ENCODE measurements at places on chromosomes 5 and 9. TPM values are rescaled to one million over a fixed set of nuclear protein-coding genes. Genes with fewer than 3 reads are reported as not detected.

- no peak for DNase-seq
Measured at GRCh38 chr5:169785771-169786618, 148.9 kb downstream of the DOCK2 start.

DNA sequence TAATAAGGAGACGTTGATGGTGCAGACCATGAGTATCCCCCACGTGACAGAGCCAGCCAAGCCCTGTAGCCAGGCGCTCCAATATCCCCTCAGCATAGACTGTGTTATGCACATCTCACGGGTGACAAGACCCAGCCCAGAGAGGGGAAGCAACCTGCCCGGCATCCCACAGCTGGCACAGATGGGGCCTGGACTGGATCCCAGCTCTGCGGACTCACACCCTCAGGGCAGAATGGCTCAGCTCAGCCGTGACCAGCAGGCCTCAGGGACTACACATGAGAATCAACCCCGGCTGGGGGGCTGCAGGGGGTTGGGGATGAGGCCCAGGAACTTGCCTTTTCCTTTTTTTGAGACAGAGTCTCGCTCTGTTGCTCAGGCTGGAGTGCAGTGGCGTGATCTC is 11.7 kb downstream of the FIBCD1 start:
- no peak for DNase-seq

DNA sequence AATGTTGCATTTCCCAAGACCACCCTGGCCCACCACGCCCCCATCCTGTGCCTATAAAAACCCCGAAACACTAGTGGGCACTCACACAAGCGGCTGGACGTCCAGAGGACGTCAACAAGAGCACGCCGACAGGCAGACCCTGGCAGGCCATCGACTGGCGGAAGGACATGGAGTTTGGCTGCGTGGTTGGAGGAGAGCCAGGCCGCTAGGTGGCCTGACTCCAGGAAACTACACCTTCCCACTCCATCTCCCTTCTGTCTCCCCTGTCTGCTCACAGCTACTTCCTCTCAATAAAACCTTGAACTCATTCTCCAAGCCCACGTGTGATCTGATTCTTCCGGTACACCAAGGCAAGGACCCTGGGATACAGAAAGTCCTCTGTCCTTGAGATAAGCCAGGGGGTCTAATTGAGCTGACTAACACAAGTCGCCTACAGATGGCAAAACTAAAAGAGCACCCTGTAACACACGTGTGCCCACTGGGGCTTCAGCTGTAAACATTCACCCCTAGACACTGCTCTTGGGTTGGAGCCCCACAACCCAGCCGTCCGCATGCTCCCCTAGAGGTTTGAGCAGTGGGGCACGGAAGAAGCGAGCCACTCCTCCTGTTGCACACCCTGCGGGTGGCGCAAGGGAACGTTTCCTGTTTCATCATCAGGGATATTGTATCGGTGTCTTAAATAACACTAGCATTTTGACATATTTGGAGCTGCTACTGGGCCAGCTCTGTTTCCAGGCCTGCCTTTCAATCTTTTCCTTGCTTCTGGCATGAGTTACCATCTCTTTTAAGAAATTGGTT is 54.5 kb upstream of the TAF11L2 start:
- peak; percentile 87 for DNase-seq

DNA sequence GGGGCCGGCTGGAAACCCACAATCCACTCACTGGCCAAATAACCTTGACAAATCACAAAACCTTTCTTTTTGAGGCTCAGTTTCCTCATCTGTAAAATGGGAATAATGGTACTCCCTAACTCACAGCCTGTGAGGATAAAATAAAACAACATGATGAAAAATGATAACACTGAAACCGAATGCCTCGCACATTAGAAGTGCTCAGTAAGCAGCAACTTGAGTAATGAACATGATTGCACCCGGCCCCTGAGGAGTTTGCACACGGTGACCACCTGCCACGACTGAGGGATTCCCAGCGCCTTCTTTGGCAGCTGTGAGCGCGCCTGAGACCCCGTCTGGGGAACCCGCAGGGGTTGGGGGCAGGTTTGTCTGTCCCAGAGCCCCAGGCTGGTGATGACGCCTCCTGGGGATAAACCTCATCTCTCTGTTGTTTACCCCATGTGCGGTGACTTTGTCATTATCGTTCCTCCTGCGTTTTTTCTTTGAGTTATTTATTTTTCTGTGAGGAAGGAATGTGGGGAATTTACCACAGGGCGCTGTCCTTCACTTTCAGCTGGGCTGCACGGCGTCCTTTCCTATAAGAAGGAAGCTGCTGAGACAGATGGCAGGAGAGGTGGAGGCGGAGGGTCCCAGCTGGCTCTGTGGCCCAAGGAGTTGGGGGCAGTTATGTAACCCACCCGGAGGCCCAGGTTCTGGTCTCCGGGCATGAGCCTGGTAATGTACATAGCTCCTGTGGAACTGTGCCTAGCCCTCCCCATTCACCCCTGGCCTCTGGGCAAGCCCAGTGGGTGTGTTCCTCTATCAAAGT is 3.0 kb upstream of the SYNPO start:
- DNase-seq, result no peak

- no peak for DNase-seq
Measured at GRCh38 chr5:14110680-14111079, 32.5 kb upstream of the TRIO start.

DNA sequence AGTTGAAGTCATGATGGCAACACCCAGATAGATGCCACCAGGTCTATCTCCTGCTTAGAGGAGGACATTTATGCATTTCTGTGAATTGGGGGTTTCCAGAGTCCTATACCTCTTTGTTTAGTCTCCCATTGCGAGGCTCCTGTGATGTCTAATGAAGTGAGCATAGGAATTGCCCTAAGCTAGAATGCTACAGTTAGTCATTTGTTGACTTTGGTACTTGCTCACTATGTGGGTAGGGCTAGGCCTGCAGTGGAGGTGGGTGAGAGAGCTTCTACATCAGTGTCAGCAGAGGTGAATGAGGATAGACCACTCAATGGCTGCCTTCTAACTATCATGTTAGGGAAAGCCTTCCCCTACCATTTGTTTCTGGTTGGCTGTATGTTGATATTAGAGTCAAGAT is 173.3 kb upstream of the POC5 start:
- DNase-seq, result no peak

DNA sequence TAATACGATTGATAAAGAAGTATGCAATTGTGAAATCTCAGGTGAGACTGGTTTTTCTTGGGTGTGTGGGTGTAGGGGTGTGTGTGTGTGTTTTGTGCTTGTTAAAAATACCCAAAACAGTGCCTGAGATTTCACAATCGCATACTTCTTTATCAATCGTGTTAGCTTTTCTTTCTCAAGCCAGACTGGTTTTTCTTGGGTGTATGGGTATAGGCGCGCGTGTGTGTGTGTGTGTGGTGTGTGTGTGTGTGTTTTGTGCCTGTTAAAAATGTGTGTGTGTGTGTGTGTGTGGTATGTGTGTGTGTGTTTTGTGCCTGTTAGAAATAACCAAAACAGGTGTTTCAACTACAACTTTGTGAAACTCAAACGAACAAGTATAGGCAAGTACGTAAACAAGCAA is 53.7 kb downstream of the CERT1 start:
- DNase-seq, result no peak

DNA sequence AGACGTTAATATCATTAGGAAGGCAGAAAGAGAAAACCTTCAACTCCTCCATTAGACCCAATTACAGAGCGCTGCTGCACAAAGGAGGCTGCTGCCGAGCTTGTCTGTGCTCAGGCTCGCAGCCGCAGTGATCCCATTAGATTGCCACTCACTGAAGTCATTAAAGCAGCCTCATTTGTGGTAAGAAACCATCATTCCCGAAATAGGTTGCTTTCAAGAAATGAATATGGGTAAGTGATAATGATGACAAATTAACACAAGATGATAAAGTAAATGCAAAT is 137.2 kb downstream of the CAVIN4 start:
- no peak for DNase-seq

GRCh38 chr5:36741128-36741527 is 134.7 kb downstream of the SLC1A3 start:
- no peak for DNase-seq

- no peak for DNase-seq
Measured at GRCh38 chr5:137833463-137833862, 34.2 kb upstream of the MYOT start.

- no peak for DNase-seq
Measured at GRCh38 chr9:76704593-76705204, 59.5 kb upstream of the PCA3 start.

DNA sequence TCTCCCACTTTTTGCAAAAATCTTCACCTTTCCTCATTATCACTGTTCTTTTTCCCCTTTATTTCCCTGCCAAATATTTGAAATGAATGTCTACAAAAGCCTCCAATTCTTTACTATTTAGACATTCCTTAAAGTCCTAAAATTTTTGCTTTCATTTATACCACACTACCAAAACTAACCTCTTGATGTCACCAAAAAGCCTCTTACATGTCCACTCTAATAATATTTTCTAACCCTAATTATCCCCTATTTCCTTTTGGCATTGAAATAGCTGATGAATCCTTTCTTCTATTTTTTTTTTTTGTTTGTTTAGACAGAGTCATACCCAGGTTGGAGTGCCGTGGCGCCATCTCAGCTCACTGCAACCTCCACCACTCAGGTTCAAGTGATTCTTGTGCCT is 32.3 kb upstream of the NRG2 start:
- no peak for DNase-seq

- no peak for DNase-seq
Measured at GRCh38 chr9:110059461-110059860, 148.5 kb downstream of the C9orf152 start.

DNA sequence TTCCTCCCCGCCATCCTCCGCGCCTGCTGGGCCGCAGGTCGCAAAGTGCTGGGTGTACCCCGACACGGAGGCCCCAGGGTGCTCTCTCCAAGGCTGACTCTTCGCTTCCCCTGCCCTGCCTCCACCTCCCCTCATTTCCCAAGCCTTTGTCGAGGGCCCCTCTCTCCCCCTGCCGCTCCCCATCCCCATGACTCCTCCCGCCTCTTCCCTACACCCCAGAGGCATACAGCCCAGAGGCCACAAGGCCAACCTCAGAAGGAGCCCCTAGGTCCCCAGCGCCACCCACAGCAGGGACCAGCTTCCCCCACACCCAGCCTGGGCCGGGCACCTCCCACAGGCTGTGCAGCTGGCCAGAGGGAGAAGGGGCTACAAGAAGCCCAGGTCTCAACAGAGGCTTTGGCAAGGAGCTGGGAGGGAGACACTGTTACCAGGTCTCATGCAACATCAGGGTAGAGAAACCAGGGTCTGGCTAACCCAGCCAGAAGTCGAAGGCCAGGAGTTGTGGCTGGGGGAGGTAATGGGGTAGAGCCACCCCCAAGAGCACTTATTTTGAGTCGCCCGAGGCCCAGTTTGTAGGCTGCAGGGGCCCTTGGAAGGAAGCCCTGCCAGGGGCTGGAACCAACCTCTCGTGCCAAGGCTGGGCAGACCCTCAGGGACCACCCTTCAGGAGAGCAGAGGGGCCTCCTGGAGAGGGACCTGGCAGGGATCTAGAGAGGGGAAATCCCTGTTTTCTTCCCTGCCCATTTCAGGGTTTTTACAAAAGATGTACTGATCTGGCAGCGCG is 24.5 kb upstream of the SARDH start:
- peak; percentile 43 for DNase-seq

DNA sequence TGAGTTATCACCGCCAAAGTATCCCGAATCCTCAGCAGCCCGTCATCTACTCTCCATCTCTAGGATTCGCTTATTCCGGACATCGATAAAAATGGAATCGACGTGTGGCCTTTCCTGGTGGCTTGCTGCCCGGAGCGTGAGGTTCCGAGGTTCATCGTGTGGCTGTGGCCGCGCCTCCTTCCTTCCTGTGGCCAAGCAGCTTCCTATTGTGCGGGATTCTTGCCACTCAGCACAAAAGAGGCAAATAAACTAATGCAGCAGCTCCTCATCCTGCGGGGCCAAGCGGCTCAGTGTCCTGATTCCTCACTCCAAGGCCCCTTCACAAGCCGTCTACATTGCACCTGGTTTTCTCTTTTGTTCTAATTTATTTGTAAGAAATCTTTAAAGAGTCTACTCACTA is 800.9 kb downstream of the CDH9 start:
- DNase-seq, result no peak

DNA sequence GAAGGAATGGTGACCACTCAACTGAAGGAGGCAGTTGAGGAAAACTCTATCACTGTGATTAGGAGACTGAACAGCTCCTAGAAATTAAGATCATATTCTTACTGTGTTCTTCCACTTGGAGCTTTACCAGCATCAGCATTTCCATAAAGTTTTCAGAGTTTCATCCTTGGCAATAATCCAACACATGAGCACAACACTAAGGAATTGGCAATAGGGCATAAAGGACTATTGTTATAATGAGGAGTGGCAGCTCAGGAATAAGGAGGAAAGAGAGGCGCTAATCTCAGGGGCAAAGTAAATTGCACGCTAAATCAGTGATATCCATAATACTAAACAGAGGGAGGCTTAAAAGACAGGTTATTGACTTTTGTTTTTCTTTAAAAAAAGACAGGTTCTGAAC is 338.9 kb downstream of the EFNA5 start:
- no peak for DNase-seq

Gene ADCY2
- total RNA-seq, result 0.19 TPM

Gene MLANA
- not detected for total RNA-seq

Gene PTGES
- 4.8 TPM for total RNA-seq

Gene CD72
- total RNA-seq, result 0.89 TPM

Gene FCN2
- not detected for total RNA-seq

Gene ECM2
- 8.5 TPM for total RNA-seq
